ENCODE measurements at places on chromosomes 3 and 15.

GRCh38 chr3:141542989-141543388 is 56.2 kb downstream of the RASA2 start:
- DNase-seq, result no peak

- DNase-seq, result no peak
Measured at GRCh38 chr15:100712226-100712625, 109.8 kb downstream of the ASB7 start.

DNA sequence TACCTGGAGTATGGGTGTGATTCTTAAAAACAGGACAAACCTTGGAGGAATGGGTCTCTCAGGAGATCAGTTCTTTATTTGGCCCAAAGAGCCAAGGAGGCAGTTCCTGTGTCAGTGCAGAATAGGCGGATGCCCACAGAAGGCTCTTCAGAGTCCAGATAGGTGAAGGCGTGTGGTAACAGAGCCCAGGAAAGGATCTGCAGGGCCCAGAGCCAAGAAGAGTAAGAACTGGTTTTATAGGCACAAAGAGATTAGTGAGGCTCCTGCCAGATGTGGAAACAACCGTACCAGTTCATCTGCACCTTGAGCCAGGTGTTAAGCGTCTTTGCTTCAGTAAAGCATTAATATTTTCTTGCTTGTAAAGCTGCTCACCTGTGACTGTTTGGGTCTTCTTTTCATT is 140.1 kb upstream of the BFSP2 start:
- DNase-seq, result no peak

DNA sequence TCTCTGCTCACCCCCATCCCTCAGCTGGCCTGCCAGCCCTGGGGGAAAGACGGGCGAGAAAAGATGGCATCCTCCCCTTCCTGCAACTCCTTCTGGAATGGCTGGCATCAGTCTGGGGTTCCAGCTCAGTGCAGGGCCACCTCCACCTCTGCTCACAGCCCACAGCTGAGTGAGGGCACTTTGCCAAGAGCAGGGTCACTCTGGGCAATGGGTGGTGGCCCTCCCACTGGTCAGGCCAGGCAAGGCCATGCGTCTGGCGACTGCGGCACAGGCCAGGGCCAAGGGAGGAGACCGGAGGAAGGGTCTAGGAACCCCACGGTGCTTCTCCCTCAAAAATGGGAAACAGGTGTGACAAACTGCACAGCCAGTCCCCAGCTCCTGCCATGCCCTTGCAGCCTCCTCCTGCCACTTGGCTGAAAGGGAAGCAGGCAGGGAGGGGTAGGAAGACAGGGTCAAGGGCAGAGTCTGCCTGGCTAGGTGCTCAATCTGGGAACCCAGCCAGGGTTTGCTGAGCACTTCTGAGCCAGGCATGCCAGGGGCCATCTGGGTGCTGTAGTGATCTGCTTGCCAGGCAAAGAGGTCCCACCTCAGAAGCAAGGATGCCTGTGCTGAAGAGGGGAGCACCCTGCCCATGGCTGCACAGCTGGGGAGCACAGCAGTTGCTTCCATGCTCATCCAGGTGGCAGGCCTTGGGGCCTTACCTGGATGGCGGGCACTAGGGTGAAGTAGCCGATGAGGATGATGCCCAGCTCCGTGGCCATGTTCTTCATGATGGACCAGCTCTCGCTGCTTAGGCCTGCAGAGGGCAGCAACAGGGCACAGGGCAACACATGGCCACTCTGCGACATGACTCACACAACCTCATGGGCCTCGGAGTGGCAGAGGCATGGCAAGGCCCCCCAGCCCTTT is 41.2 kb downstream of the PTPN23 start:
- no peak for DNase-seq

DNA sequence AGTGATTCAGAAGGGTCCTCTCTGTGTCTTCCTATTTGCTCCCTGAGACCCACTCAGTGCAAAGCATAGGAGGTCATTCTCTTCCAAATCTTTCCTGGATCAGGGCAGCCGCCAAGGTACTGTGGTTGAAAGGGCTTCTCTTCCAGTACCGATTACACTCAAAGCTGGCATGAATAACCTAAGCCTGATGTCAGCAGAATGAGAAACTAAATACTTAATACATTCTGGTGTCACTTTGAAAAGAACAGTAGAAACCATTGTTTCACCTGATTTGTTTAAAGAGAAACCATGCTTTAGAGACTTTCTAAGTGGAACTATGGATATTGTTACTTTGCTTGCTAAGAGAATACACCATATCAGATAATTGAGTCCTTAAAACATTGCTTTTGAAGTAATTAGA is 50.2 kb downstream of the PDHB start:
- DNase-seq, result no peak

DNA sequence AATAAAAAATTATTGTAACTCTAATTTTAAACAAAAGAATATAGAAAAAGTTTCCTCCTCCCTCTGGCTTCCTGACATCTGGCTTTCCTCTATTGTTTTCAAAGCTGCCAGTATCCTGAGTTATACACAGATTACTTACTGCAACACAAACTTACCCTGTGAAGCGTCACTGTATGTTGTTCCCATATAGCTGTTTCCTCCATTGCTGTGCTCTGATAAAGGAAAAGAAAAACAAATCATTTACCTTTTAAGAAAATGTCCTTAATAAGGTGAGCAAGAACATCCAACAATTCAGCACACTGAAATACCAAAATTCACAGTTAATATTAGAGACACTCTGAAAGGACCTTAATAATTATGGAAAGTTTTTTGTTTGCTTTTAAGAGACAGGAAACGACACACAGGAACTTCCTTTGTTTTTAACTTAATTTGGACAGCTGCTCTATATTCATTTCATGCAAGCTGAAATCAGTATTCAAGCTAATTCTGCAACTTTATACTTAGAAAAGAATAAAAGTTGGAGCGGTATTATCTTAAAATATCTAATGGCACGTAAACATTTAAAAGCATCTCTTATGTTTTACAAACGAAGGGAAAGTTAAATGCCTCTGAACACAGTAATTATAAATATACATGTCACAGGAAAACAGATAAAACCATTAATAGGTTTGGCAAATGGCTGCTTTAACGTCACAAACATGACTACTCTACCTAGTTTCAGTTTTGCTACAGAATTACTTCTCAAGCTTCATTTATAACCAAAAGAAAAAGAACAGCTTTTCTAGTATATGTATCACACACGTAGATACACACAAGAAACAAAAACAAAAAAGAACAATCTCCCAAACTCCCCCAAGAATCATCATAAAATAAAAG is 21.5 kb downstream of the TJP1 start:
- DNase-seq, result no peak

DNA sequence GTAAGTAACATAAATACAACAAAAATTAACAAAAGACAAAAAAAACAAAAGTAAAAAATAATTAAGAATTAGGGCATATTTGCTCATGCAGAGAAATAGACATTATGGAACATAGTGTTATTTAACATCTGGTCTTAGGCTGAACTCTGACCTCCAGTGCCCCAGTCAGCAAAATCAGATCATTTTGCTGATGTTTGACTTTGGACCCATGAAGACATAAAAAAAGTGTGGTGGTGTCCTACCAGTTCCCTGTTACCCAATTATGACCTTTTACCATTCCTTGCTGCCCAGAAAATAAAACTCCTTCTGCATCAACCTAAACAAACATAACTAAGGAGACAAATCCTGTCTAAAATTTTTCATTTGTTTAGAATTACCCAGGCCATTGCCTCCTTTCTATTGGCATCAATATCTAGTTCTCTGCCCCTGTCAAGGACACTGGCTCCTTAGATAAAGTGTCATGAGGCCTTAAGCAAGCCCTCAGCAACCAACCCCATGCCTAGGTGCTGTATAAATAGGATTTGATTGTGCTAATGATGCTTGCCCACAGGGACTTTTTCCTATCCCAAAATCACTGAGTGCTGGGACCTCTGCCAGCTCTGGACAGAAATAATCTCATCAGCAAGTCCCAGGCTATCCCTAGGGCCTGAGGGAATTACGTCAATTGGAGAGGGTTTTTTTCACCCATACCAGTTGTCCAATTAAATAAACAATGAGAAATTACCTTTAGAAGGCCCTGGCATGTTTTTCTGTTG is 334.5 kb upstream of the UMPS start:
- no peak for DNase-seq

GRCh38 chr3:134640872-134641470 is 9.9 kb downstream of the KY start:
- no peak for DNase-seq

DNA sequence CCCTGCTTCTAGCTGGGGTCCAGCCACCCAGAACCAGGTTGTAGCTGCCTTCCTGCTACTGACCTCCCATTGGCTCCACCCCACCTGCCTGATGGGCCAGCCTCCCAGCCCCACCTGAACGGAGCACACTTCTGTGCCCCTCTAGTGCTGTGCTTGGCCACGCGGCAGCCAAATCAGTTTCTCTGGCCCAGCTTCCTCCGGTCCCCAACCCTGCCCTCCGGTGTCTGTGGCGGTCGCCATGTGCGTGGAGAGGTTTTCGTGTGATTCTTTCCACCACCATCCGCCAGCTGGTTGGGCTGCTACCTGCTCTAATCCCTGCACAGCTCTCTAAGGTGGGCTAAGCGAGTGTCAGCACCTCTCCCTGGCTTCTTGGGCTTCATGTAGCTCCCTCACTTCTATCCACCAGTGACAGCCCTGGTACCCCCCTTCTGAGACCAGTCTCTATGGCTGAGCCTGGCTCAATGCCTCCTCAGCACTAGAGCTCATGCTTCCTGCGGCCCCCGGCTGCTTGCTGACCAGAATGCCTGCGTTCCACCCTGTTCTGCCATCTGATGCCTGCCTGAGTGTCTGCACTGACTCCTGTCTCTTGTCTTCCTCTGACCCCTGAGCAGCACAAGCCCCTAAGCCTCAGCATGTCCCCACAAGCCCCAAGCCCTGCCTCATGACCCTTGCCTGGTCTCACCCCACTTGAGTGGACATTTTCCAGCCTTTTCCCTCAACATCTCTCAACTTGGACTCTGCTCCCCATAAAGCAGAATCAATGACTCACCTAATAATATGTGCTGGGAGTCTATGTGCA is 23.2 kb upstream of the MAGEF1 start:
- no peak for DNase-seq

GRCh38 chr3:36729204-36730056 is 34.9 kb downstream of the DCLK3 start:
- DNase-seq, result no peak

DNA sequence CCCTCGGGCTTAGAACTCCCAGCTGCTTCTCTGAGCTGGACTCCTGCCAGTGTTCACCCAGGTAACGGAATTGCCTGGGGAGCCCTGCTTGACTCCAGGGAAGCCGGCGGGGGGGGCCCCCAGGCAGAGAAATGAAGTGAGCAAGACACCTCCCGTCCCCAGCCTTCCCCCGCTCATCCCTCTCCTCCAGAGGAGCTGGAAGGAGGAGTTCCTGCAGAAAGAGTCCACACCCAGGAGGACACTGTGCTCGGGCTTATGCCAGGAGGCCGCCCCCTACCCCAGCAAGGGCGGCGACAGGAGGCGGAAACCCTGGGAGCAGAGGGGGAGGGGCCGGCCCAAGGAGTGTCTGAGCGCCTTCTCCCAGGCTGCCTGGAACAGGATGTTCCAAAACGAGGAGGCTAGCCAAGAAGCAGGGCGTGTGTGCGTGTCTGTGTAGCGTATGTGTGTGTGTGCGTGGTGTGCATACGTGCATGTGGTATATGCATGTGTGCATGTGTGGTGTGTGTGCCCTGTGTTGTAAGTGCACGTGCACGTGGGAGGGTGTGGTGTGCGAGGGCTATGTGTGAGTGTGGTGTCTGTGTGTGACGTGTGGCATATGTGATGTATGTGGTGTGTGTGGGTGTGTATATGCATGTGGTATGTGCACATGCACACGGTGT is 511.3 kb downstream of the SHQ1 start:
- DNase-seq, result no peak

- no peak for DNase-seq
Measured at GRCh38 chr3:20182206-20182605, 3.8 kb downstream of the SGO1 start.

DNA sequence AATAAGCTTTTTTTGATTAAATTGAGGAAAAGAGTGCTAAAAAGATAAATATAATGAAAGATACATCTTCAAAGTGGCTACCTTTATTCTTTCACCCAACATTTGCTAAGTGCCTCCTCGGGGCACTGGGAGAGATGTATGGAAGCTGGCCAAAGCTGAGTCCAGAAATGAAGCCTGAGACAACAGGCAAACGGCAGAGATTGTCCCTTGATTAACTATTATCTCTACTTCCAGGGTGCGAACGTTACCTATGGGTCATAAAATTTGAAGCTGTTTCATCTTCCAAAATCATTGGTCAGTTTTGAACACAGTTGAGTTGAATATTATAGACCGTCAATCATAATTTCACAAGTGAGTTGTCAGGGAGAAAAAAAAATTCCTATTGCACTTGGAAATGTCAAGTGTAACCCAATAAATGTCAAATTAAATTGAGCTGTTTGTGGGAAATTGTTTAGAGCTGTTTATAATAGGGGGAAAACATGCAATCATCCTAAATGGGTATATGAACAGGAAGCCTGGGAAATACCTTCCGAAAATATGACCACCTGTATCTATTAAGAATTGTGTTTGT is 73.9 kb downstream of the SUCLG2 start:
- no peak for DNase-seq

DNA sequence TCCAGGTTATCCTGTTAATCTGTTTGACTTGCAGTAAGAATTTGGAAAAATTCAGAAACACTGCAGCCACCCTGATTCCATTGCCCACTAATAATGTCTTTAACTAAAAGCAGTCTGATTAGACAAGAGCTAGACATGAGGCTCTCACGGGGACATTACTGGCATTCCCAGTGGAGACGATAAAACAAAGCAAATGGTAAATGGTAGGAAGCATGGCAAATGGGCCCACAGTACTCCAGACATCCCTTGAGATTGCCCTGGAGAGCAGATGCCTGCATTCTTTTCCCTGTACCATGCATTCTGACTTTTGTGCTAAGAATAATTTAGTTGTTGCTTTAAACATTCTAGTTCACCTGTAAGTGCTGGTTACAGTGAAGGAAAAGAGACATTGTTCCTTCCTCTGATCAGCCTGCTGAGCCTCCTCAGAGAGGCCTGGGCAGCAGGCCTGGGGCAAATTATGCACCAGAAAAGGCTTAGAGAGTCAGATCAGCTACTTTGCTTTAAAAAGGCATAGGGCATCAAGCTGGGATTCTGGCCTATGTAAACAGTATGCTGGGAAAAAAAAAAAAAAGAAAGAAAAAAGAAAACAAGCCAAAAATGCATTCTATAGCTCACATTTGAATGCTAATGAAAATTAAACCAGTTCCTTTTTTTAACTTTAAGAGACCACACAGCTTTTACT is 204.6 kb downstream of the GABRG3 start:
- no peak for DNase-seq

- DNase-seq, result no peak
Measured at GRCh38 chr3:63383040-63383439, 104.9 kb downstream of the SYNPR start.

DNA sequence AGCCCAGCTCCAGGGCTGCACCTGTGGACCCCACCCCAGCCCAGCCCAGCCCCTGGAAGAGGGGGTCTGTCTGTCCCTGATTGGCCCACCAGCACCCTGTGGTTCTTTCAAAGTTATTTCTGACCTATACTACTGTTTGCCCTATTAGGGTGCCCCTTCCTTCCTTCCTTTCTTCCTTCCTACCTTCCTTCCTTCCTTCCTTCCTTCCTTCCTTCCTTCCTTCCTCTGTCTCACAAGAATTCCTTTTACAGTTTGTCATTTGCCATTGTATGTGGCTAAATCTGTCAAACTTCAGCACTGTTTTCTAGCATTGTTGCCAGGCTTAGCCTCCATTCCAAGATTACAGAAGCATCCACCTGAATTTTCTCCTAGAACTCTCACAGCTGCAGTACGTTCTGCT is 66.9 kb downstream of the KLF15 start:
- DNase-seq, result no peak
